Activated naive CD8-positive, alpha-beta T cell treated with anti-CD3 and anti-CD28 coated beads for 36 hours (primary cell): ENCODE measurements at places on chromosomes 16 and 17. TPM values are rescaled to one million over a fixed set of nuclear protein-coding genes. Genes with fewer than 3 reads are reported as not detected.

Gene RBFOX1
- not detected for total RNA-seq

DNA sequence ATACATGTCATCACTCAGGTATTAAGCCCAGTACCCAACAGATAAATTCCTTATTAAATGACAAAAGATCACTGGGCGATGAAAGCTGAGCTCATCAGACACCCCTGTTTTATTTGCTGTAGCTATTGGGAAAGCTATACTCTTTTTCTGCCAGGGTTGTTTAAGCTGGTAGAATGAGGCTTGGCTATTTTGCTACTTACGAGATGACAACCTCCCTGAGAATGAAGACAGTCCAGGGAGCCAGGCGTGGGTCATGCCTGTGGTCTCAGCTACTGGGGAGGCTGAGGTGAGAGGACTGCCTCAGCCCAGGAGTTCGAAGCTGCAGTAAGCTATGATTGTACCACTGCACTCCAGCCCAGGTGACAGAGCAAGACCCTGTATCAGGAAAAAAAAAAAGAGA, 4.3 kb upstream of the SH2B1 start:
- DNase-seq = no peak

DNA sequence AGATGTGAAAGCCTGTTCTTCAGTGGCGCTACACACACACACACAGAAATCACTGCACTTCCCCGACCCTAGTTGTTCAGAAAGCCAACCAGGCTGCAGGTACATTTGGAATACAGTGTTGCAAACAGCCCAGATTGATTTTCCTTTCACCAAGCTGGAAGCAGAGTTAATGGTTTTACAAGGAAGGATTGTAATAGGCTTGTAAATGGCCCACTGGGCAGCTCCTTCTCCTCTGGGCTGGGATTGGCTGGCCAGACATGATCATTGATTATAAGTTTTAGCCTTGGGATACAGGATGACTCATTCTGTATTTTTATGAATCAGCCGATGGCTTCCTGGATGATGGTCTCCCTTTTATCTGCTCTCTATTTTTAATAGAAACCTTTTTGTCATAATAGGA, 2.5 kb downstream of the VAT1L start:
- DNase-seq = no peak

Gene CA5A
- not detected for total RNA-seq

DNA sequence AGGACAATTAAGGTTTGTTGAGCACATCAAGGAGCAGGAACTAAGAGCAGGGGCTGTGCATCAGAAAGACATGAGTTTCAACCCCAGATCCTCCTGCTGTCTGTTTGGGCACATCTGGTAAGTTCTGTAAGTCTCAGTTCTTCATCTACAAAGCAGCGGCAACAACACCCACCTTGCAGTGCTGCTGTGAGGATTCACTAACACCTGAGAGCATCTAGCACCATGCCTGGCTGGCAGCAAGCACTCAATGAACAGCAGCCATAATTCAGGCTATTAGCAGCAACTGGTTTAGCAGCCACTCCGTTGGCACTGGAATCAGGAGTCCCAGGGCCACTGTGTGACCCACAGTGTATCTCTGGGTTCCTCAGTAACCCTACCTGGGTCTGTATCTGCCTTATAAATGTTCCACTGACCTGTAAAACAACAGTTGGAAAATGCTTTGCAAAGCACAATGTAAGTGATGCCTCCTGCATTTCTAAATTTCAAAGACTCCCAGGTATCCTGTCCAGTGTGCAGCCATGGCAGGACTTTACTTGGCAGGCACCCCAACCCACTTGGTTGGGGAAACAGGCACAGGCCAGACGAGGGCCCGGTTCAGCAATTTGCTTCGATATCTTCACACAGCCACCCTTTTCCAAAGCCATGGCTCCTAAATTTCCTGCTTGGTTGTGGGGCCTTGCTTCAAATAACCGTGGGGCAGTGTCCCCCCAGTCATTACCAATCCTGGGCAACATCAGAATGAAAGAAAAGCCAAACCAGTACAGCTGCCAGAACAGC, 4.2 kb downstream of the ST3GAL2 start:
- DNase-seq = no peak

Gene SPATA22
- total RNA-seq = not detected

- peak; percentile 16 for DNase-seq
Observed at GRCh38 chr17:33667052-33667509, 374.0 kb upstream of the ASIC2 start.

DNA sequence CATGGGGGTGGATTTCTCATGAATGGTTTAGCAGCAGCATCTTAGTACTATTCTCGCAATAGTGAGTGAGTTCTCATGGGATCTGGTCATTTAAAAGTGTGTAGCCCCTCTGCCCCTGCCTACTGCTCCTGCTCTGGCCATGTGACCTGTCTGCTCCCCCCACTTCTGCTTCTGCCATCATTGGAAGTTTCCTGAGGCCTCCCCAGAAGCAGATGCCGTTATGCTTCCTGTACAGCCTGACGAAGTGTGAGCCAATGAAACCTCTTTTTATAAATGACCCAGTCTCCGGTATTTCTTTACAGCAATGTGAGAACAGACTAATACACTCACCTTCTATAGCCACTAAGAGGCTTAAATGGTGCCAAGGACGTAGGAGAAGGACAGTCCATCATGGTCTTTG, 51.5 kb downstream of the NOL11 start:
- no peak for DNase-seq
